ENCODE measurements at places on chromosomes 1 and 21. TPM values are rescaled to one million over a fixed set of nuclear protein-coding genes. Genes with fewer than 3 reads are reported as not detected.

The COL6A1 gene
- total RNA-seq, result 409 TPM

The C1orf226 gene
- total RNA-seq, result 0.09 TPM

DNA sequence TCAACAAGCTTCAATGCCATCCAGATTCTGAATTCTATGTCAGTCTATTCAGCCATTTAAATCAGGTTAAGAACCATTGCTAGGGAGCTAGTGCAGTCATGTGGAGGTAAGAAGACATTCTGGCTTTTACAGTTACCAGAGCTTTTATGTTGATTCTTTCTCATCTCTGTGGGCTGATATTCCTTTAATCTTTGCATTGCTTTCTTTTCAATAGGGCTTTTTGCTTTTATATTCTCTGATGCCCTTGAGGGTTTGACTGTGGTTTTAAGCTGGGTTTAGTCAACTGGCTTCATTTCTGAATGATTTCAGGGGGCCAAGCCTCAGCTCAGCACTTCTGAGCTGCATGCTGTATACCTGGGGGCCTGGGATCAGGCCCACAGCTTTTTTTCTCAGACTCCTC lies 51.0 kb upstream of the GORAB start:
- DNase-seq, result no peak

- DNase-seq, result no peak
These were observed 71.2 kb upstream of the GJB5 start for GRCh38 chr1:34683616-34684015.

GRCh38 chr21:31455506-31455905 lies 111.4 kb upstream of the TIAM1 start:
- no peak for DNase-seq

Measured in HFFc6 (cell line).